ENCODE measurements at places on chromosomes 16 and 17.

- DNase-seq = no peak
These were observed 6.1 kb upstream of the PRSS8 start for GRCh38 chr16:31141489-31142108.

DNA sequence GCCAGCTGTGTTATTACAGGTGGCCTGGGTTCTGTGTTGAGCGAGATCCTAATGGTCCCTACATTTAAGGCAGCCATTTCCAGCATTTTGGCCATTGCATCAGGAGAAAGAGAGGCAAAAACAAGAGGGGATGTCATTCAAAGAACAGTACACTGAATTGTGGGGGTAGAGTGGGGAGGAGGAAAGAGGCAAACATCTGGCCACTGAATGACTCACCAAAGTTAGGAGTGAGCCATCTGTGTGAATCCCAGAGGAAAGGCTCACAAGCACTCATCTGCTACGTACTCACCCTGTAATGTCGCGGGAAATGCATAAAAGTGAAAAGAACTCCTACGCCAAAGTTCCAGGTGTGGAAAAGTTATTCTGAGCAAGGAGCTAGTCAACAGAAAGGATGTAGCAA lies 16.7 kb downstream of the KRABD2 start:
- peak; percentile 83 for DNase-seq

- DNase-seq = peak; percentile 68
These were observed 65.5 kb downstream of the PLD6 start for GRCh38 chr17:17140590-17140980.

DNA sequence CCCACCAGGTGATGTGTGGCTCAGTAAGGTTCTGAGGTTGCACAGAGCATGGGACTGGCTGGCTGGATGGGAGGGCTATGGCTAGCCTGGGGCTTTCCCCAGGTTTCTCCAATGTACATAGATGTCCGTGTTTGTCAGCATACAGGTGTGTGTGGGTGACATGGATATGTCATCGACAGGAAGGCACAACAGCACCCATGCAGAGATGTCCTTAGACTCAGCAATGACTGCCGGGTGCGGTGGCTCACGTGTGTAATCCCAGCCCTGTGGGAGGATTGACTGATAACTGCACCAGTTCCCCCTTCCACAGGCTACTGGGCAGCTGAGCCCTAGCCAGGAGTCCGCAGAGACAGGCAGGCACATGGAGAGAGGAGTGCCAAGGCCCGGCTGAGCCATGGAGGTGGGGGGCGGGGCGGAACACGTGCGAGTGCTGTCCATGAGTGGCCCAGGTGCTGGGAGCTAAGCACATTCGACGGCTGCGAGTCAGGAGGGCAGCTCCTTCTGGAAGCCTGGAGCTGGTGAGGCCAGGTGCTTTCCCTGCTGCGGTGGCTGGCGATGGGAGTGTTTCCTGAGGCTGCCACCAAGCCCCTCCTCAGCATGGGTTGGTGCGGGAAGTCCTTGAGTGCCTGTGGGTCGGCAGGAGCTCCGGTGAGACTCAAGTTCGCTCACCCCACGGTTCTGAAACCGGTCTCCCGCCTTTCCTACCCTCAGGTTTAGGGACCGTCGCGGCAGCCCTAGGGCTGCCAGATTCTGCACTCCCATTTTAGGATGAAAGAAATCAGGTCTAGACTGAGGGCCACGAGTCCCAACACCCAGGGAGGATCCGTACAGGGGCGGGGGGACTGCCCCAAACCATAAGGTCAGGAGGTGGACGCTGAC lies 858 bp upstream of the ASPSCR1 start:
- DNase-seq = no peak

GRCh38 chr17:74639704-74640151 lies 16.2 kb upstream of the CD300E start:
- DNase-seq = no peak

DNA sequence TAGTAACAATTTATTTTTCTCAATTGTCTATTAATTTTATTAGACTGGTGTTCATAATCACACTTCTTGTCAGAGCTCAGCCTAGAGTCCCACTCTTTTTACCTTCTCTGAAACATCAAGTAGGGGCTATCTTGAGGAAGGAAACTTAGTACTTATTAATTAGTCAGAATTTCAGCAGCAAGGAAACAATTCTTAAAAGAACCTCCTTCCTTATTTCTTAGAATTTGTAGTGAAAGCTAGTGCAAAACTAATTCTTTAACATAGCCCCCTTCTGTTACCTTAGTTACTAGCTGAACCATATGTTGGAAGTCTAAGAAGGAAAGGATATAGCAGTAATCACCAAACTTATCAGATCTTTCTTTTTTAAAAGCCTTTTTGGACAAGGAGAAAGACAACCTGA lies 35.2 kb downstream of the MAP2K4 start:
- no peak for DNase-seq

GRCh38 chr16:65102326-65102725 lies 19.5 kb downstream of the CDH11 start:
- no peak for DNase-seq

- DNase-seq = no peak
These were observed 1851.6 kb downstream of the TP53TG3F start for GRCh38 chr16:35310999-35311398.

GRCh38 chr17:81665205-81666091 lies 957 bp downstream of the OXLD1 start:
- peak; percentile 36 for DNase-seq

DNA sequence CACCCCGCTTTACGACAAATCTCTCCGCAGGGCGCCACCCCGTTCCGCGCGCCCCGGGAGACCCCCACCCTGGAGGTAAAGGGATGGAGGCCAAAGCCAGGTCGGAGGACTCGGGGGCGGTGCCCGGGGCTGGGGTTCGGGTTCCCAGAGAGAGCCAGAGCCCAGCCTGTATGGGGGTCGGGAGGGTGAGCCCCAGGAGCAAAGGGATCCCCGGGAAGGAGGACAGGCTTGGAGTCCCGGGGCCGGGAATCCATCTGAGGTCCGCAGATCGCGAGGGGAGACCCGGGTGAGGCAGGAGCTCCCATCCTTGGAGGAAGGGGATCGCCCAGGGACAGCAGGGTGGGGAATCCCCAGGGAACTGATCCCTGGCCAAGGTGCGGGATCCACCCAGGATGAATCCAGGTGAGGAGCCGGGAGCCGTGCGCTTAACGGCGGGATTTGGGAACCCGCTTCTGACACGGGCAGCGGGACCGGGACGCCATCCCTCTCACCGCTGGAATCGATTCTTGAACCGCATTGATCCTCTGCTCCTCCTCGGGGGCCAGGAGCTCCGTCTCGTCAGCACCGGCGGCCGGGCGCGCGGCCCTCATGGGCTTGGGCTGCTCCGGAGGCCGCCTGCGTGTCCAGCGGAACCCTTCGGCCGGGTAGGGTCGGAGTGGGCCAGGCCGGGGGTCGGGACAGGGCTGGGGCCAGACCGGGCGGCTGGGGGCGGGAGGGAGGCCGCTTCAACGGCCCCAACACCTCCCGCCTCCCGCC lies at the start of gene MMD:
MMD (minus strand) TSS at position 657 of the 756 bp plus-strand sequence; CDS start at position 517, 140 bp downstream.
- peak; percentile 5 for DNase-seq

DNA sequence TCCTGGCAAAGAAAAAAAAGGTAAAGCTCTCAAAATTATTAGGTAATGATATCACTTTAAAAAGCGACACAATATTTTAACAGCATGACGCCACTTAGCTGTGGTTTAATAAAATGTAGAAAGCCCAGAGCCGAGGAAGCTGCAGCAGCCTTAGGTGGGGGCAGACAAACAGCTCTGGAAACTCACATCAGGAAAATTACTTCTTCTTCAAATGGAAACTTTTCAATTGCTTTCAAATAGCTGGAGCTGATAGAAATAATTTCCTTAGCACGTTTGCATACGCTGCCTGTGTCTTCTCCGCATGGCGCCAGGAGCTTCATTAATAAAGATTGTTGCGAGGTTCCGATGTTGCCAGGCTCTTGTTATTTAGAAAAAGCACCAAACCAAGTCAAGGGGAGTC lies 835.3 kb upstream of the EEF2KMT start:
- DNase-seq = no peak

Measured in fibroblast of skin of right biceps (primary cell).